ENCODE measurements at places on chromosomes 6 and 20.

DNA sequence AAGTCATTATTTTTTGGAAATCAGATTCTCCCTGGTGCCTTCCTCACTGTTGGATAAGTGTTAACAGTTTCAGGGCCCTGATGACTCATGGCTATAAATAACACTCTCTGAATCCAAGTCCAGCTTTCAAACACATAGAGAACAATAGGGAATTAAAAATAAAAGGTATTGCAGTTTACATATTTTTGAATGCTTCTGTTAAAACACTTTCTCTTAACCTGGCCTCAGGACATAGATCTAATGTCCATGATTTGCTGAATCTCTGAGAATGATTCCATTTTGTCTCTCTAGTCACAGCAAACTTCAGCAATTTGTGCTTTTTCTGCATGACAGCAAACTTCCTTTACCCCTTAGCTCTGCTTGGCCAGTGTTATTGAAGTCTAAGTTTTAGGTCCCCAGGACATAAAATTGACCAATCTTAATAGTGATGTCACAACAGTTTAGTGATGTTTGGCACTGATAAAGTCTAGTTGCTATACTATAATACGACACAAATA, 1192.4 kb upstream of the CITED2 start:
- DNase-seq: peak; percentile 75

DNA sequence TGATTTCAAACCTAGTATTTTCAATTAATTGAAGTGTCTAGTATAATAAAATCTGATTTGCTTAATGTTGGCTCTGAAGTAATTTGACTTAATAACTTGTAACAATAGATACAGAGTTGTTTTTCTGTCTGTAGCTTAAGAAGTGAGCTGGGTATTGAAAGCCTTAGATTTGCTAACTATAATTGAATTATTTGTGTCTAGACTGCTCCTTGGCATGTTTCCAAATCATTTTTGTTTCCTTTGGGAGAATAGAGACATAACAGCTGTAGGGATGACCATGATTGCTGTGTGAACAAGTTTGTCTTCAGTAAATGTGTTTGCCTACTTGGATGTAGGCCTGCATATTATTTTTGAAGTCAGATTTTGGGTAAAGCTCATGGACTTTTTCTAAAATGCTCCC, 115.4 kb downstream of the SCAF8 start:
- DNase-seq: no peak

GRCh38 chr6:137816133-137816579, 50.9 kb upstream of the TNFAIP3 start:
- DNase-seq: no peak

DNA sequence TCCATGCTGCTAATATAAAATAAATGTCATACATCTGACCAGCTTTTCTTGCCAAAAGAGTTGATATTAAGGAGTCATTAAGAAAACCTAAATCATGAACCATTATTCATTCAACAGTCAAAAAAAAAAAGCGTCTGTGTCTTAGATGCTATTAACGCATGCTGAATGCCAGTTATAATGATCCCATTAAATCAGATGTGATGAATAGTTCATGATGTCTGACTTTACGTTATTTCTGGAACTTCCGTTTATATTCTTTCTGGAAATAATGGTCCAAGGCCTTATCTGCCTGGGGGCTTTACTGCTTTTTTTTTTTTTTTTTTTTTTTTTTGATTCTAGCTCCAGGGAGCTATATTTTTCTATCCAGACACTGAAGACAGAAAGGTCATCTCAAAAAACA, 877.1 kb downstream of the HACE1 start:
- DNase-seq: no peak

- DNase-seq: no peak
These were observed 214.4 kb upstream of the KCNG1 start for GRCh38 chr20:51237278-51237677.

DNA sequence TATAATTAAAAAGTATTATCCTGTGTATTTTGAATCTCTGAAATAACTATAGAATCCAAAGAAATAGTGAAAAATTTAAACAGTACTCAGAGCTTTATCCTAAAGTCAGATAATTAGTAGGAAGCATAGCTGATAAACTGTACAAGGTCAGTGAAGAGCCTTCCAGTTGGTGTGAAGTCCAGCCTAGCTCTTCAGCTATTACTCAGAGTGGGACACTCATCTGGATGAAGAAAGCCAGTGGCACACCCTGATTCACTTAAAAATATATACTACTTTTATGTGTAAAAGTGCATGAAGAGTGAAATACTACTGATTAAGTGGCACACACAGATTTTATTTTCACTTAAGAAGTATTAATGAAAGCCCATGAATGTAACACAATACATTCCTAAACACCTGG, 3.1 kb downstream of the IFNGR1 start:
- DNase-seq: no peak

- DNase-seq: peak; percentile 13
These were observed 700.1 kb downstream of the HDGFL1 start for GRCh38 chr6:23269436-23269835.

Measured in foreskin fibroblast (primary cell).